ENCODE measurements at places on chromosomes 7 and 10. TPM values are rescaled to one million over a fixed set of nuclear protein-coding genes. Genes with fewer than 3 reads are reported as not detected.

Gene OR2A5
- total RNA-seq, result under 0.01 TPM

Gene SLC18A3
- 0.10 TPM for total RNA-seq

Gene C10orf67
- 0.31 TPM for total RNA-seq

Gene TAS2R3
- 0.73 TPM for total RNA-seq

Gene BTBD16
- total RNA-seq, result not detected

Gene PRRT4
- 0.10 TPM for total RNA-seq

Gene ADAM22
- 0.94 TPM for total RNA-seq

Gene HABP2
- not detected for total RNA-seq

Gene CFAP70
- total RNA-seq, result 1.3 TPM

Gene TSPAN12
- total RNA-seq, result not detected

Gene KIF11
- 0.84 TPM for total RNA-seq

Gene TRIM50
- total RNA-seq, result not detected

Gene SPDYE2B
- 0.21 TPM for total RNA-seq

Gene CDH23
- total RNA-seq, result 5.0 TPM

Gene CHCHD3
- 31.1 TPM for total RNA-seq

Gene CNTNAP2
- total RNA-seq, result 1.0 TPM

Gene CYP3A7
- not detected for total RNA-seq

Gene TLL2
- not detected for total RNA-seq

Gene AGAP4
- 4.2 TPM for total RNA-seq

Gene LIPM
- not detected for total RNA-seq

Gene ZSCAN21
- 2.0 TPM for total RNA-seq

Gene PITX3
- total RNA-seq, result not detected

Gene WASL
- 12.1 TPM for total RNA-seq

Gene SAP25
- 1.8 TPM for total RNA-seq

Gene ALOX5
- 88.9 TPM for total RNA-seq

Gene SLC37A3
- total RNA-seq, result 33.2 TPM

Gene NAT16
- total RNA-seq, result not detected

Gene FAM25G
- not detected for total RNA-seq

Gene CSTF2T
- 25.5 TPM for total RNA-seq

Gene LOXL4
- total RNA-seq, result 0.10 TPM

Gene PRTFDC1
- total RNA-seq, result 3.0 TPM

Gene IKZF1
- total RNA-seq, result 231 TPM

Gene LRRD1
- total RNA-seq, result 0.10 TPM

Gene GARIN1A
- total RNA-seq, result 0.52 TPM

Gene EPO
- not detected for total RNA-seq

Gene NPTX2
- total RNA-seq, result 0.42 TPM

Gene C1QL3
- total RNA-seq, result not detected

All from mononuclear cell (primary cell).